ENCODE measurements at places on chromosomes 3 and 15. TPM values are rescaled to one million over a fixed set of nuclear protein-coding genes. Genes with fewer than 3 reads are reported as not detected.

ITPKA gene
- 1.6 TPM for total RNA-seq

SLC51A gene
- total RNA-seq = not detected

SLC38A3 gene
- total RNA-seq = not detected

C3orf62 gene
- total RNA-seq = 2.3 TPM

CCR5 gene
- not detected for total RNA-seq

Measured in fibroblast of villous mesenchyme (primary cell).